Activated naive CD8-positive, alpha-beta T cell treated with anti-CD3 and anti-CD28 coated beads, Interleukin-2, amount 10 ng/mL, durations not matched to agents 7 days and 5 days (primary cell): ENCODE measurements at places on chromosomes 1 and 21. TPM values are rescaled to one million over a fixed set of nuclear protein-coding genes. Genes with fewer than 3 reads are reported as not detected.

DNA sequence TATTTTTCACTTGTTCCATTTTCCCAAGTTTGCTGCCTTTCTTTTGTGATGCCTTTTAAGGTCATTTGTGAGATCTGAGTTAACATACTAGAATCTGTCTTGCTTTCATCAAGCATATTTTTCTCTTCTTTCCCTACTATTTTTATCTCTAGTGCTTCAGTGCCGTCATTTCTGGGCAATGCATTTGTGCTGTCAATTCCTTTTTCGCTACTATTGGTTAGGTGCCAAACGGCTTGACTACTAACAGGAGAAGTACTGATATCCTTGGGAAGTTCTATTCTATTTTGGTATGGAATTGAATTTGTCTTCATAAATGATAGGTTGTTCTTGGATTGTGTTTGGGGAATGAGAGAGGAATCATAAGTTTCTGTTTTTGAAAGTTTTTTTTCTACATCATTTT lies 42.2 kb downstream of the LRRC53 start:
- H3K27me3 ChIP-seq: no peaks in the 10 kb centered on the region
- no peaks in the 10 kb centered on the region for H3K36me3 ChIP-seq
- no peak overlapping the region for H3K27ac ChIP-seq
- H3K4me1 ChIP-seq: no peaks in the 10 kb centered on the region
- H3K4me3 ChIP-seq: no peak overlapping the region
- no peak for DNase-seq

DNA sequence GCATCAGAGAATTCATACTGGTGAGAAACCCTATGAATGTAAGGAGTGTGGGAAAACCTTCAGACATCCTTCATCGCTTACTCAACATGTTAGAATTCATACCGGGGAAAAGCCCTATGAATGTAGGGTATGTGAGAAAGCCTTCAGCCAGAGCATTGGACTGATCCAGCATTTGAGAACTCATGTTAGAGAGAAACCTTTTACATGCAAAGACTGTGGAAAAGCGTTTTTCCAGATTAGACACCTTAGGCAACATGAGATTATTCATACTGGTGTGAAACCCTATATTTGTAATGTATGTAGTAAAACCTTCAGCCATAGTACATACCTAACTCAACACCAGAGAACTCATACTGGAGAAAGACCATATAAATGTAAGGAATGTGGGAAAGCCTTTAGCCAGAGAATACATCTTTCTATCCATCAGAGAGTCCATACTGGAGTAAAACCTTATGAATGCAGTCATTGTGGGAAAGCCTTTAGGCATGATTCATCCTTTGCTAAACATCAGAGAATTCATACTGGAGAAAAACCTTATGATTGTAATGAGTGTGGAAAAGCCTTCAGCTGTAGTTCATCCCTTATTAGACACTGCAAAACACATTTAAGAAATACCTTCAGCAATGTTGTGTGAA lies 12.8 kb downstream of the ZFP69B start:
- H3K4me3 ChIP-seq: no peak overlapping the region
- H3K4me1 ChIP-seq: peaks cover 6% of the 10 kb centered on the region
- DNase-seq: no peak
- no peak overlapping the region for H3K27ac ChIP-seq

ERICH3 gene
- total RNA-seq: not detected

- H3K4me3 ChIP-seq: peak overlapping the region; percentile 64
- H3K4me1 ChIP-seq: peaks cover 10% of the 10 kb centered on the region
- H3K27me3 ChIP-seq: peaks cover 11% of the 10 kb centered on the region
- DNase-seq: peak; percentile 52
- peak overlapping the region; percentile 95 for H3K27ac ChIP-seq
Measured at GRCh38 chr1:246527402-246528088, 20.5 kb upstream of the SMYD3 start.

C1orf141 gene
- not detected for total RNA-seq

GRCh38 chr21:32469628-32470027 lies 57.1 kb downstream of the EVA1C start:
- H3K27me3 ChIP-seq: no peaks in the 10 kb centered on the region
- H3K4me3 ChIP-seq: no peak overlapping the region
- H3K4me1 ChIP-seq: no peaks in the 10 kb centered on the region
- H3K27ac ChIP-seq: no peak overlapping the region
- DNase-seq: no peak

GRCh38 chr1:62774971-62775595 lies 8.8 kb upstream of the ATG4C start:
- H3K36me3 ChIP-seq: peaks cover 1% of the 10 kb centered on the region
- no peak overlapping the region for H3K4me3 ChIP-seq
- H3K27me3 ChIP-seq: peaks cover 21% of the 10 kb centered on the region
- no peaks in the 10 kb centered on the region for H3K4me1 ChIP-seq
- H3K27ac ChIP-seq: no peak overlapping the region
